LHCN-M2 (cell line): ENCODE measurements at places on chromosomes 3 and 15. TPM values are rescaled to one million over a fixed set of nuclear protein-coding genes. Genes with fewer than 3 reads are reported as not detected.

The TUSC7 gene
- total RNA-seq: not detected in 2 replicates

The WDR76 gene
- 39.1 and 43.2 TPM in 2 replicates for total RNA-seq

- DNase-seq: no peak
Observed at GRCh38 chr15:62515696-62516395, 350.8 kb upstream of the C2CD4B start.

DNA sequence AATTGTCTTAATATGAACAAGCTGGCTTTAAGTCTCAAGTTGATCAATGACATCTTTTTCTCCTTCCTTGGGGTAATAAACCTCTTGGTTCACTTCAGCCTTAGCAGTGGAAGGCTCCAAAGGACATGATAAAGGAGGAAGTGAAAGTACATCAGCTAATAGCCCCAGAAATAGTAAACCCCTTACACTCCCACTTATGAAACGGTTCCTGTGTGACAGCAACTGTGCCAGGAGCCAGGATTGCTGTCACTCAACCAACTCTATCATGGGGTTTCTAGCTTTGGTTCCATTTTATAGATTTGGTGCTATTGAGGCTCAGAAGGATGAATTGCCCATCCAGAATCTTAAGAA is 216.7 kb downstream of the ABHD5 start:
- no peak for DNase-seq

DNA sequence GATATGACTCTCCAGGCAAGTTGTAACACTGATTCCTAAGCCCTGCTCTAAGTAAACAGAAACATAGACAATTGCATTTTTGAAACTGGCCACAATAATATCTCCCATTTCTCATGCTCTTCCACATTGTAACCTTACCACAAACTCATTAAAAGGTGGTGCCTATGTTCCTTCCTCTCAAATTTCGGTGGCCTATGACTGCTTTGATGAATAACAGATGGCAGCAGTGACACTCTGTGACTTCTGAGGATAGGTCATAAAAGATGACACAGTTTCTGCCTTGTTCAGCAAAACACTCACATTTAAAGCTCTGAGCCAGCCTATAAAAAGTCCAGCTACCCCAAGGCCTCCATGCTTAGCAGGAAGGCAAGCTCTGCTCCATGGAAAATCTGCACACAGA is 195.2 kb downstream of the EFHB start:
- no peak for DNase-seq

GRCh38 chr3:185831195-185831594 is 6.4 kb upstream of the IGF2BP2 start:
- DNase-seq: no peak

The SIDT1 gene
- total RNA-seq: not detected in 2 replicates

DNA sequence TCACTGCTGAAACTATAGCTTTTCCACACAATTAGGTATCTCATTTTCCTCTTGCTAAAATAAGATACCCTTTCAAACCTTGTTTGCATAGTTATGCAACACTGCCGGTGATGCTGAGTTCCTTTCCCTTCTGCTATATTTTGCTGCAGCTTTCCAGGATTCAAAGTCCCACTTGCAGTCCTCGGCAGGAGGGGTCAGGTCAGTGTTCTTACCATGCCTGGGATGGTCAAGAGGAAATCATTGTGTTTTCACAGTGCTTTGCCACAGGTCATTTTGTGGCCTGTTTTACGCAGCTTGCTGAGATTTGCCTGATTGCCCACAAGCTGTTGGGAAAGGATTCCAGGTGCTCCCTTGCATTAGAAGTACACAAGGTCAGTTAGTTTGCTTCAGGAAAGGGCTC is 156.9 kb downstream of the B3GALNT1 start:
- no peak for DNase-seq

- DNase-seq: no peak
Observed at GRCh38 chr3:55633333-55633732, 146.2 kb upstream of the WNT5A start.
